ENCODE measurements at places on chromosomes 11 and 22.
A peak's percentile ranks its signal among the peaks of the same experiment; 100 is the strongest.

DNA sequence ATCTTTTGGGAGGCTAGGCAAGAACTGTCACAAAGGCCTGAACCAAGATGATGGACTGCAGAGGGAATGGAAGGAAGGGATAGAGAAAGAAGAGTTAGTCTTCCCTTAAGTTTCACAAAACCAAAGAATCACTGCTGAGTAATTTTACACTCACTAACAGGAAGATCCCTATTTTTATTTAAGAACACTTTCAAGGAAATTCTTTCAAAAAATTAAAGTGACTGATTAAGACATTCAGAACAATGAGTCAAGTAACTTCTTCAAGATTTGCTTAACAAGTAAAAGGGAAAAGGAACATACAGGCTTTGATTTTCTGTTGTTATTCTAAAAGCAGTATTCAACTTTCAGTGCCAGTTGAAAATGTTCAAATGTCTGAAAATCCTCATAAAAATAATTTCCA is 3.1 kb downstream of the PITPNB start:
- no peak for DNase-seq

DNA sequence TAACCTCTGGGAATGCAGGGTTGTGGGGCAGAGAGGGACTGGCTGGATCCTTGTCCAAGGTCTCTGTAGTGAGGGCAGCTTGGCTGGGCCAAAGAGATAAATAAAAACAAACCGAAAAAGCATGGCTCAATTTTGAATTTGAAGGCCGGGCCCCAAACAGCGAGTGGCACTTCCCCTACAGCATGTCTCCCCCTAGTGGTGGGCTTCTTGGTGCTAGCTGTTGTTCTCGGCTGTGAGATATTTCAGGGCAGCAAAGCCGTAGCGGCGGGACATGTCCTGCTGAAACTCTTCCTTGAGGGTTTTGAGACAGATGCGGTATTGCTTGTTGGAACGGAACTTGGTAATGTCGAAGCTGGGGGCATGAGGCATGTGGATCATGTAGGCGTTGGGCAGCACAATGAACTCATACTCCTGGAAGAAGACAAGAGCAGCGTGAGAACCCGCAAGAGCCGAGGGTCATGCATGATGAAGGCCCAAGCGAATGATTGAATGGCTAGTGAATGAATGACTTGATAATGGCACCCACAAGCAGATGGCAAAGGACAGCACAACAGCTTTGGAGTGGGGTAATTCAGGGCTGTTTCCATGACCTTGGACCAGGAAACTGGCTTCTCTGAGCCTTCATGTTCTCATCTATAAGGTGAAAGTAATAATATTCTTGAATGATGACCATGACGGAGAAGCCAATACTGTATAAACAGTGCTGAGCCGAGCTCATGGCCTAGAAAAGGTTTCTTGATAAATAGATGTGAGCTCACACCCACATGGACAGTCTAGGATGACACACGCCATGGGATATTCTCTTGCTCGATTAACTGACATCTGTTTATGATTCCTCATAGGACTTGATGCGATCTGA is 216.3 kb upstream of the SYN3 start:
- DNase-seq = no peak

GRCh38 chr11:64165481-64165841 is 452 bp downstream of the MACROD1 start:
- peak; percentile 32 for DNase-seq

DNA sequence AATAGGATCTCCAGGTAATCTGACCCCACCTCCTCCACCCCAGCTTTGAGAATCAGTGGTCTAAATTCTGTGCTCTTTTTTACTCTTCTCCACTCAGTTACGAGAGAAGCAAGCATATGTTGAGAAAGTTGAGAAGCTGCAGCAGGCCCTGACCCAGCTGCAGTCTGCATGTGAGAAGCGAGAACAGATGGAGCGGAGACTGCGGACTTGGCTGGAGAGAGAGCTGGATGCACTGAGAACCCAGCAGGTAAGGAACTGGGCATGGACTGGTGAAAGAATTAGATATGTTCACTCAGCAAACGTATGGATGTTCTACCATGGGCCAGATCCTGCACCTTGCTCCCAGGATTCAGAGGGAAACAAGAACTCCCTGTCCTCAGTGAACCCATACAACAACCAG is 85.7 kb downstream of the AMOTL1 start:
- no peak for DNase-seq

GRCh38 chr11:126363706-126364248 is 8.3 kb downstream of the ST3GAL4 start:
- no peak for DNase-seq

GRCh38 chr22:20090730-20091240 is 10.7 kb downstream of the DGCR8 start:
- DNase-seq = no peak

- DNase-seq = no peak
Measured at GRCh38 chr11:128524172-128524571, 63.2 kb downstream of the ETS1 start.

DNA sequence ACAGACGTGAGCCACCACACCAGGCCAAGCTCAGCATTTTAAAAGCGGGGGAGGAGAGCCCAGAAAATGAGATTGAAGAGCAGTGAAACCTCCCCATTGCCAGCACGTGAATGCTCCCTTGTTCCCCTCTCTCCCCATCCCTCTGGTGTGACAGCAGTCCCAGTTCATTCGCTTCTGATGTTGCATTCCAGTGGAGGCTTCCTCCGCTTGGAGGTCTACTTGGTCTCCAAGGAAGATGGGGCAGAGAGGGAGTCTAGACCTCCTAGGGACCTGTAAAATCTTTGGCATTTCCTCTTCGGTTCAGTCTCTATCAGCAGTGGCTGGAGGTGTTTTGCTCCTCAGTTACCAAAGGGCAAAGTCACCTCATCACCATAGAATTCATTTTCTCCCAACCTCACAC is 30.2 kb upstream of the EP300 start:
- DNase-seq = no peak

DNA sequence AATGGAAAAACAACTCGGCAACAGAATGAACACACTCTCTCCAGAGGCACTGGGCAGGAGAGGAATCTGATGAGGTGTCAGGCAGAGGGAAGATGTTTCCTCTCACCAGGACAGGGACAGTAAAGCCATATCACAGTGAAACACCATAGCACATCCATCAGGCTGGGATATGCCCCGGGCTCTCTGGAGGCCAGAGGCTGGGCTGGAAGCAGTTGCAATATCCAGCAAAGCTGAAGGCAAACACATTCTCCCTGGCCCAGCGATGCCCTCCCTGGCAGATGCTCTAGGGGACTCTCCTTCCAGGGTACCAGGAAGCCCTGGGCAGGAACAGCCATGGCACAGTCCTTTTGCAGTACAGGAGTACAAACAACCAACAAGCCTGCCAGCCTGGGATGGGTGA is 11.1 kb downstream of the RSPH14 start:
- DNase-seq = no peak

GRCh38 chr22:43867839-43868635 is 5.7 kb upstream of the SULT4A1 start:
- DNase-seq = peak; percentile 25

DNA sequence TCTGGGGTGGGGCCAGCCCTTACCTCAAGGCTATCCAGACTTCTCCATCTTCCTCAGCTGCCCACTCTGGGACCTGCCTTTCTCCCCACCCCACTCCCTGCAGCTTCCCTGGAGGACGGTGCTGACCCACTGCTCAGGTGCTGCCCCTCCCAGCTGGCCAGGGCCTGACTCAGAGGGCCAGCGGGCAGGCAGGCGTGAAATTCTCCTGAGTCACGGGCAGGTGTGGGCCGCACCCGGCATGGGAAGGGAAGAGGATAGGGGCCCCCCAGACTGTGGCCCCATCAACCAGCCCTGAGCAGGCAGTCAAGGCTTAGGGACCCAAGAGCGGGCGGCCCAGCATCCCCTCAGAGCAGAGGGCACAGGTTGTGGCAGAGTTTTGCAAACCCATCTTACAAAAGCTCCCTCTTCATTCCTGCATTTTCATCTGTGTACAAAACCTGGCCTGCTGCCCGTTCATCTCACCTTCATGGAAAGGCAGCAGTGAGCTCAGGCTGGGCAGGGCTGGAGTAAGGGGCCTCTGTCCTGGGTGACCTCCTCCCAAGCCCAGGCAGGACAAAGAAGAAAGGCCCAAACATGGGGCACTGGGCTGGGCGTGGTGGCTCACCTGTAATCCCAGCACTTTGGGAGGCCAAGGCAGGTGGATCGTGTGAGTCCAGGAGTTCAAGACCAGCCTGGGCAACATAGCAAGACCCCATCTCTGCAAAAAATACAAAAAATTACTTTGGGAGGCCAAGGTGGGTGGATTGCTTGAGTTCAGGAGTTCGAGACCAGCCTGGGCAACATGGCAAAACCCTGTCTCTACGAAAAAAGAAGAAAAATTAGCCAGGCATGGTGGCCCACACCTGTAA is 6.1 kb downstream of the RHOD start:
- DNase-seq = no peak

DNA sequence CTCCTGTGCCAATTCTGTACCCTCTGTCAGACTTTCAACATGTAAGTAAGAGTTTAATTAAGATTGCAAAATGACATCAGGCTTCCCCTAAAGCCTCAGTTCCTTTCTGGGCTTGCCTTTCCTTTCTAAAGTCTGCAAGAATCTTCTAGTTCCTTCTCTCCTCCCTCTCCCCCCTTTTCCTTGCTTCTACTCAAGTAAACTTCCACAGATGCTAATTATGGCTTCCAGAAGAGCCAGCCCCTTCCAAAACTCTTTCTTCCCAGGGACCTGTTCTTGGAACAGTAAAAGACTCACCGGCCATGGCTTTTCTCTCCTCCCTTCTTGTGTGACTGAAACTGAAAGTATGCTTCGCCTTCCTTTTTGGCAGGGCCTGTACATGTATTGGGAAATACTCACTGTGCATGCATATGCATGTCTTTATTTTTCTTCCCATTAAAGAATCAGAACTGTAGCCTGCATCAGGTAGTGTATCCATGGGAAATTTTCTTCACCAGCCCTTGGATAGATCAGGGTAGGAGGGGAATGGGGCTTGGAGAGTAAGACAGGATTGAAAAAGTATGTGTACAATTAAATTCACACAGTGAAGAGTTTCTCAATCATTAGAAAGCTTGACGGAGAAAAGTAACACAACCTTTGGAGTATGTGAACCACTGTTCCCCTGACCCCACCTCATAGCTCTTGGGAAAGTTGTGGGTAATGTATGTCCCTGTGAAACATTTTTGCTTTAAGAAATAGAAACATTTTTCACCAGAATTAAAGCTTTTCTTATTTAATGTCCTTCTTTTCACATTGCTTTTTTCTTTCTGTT is at the start of gene CASP1:
Gene CASP1 (minus strand): TSS at position 332 of the 808 bp plus-strand sequence. CDS start 31 bp downstream, at position 301.
- no peak for DNase-seq

DNA sequence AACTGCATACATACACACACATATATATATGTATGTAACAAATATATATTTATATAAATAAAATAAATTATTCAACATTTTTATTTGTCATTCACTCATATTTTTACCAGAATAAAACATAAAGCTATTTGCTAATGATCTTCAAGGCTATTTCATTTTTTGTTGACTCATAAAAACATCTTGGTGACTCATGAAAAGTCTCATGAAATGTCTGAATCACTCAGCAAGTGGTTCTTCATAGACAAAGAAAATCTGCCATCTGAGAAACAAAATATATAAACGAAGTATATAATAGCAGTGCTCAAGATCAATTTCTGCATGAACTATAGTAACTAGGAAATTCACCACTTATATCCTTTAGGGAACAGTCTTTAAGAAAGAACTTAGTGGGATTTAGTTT is 764.8 kb upstream of the FAT3 start:
- DNase-seq = no peak

- DNase-seq = no peak
Measured at GRCh38 chr22:26907366-26907765, 250.0 kb downstream of the MIAT start.

GRCh38 chr11:44758983-44759382 is 32.2 kb downstream of the TSPAN18 start:
- DNase-seq = no peak

DNA sequence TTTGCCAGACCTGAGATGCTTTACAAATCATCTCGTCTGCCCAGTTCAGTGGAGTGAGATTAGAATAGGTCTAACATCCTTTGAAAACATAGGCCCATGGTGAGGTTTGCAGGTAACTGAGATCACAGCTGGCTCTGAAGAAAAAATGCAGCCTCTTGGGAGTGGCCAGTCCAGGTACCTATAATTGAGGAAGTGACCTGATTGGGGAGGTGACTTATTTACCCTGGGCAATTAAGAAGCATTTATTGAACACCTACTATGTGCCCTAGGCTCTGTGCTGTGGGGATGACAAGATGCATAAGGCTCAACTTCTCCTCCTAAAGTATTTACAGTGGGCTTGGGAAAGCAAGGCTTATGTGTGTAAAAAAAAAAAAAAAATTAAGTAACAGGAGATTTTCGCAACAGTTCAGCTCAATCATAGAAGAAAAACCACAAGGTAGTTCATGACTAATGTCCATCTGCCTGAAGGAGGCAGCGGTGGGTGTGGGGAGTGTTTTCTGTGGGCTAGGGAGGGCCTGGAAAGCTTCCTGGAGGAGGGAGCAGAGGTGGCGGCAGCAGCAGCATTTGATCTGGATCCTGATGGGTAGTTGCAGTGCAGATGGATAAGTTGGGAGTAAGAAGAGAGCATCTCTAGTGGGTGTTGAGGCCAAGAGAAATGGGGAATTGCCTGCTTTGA is 16.1 kb downstream of the MICAL2 start:
- DNase-seq = no peak

DNA sequence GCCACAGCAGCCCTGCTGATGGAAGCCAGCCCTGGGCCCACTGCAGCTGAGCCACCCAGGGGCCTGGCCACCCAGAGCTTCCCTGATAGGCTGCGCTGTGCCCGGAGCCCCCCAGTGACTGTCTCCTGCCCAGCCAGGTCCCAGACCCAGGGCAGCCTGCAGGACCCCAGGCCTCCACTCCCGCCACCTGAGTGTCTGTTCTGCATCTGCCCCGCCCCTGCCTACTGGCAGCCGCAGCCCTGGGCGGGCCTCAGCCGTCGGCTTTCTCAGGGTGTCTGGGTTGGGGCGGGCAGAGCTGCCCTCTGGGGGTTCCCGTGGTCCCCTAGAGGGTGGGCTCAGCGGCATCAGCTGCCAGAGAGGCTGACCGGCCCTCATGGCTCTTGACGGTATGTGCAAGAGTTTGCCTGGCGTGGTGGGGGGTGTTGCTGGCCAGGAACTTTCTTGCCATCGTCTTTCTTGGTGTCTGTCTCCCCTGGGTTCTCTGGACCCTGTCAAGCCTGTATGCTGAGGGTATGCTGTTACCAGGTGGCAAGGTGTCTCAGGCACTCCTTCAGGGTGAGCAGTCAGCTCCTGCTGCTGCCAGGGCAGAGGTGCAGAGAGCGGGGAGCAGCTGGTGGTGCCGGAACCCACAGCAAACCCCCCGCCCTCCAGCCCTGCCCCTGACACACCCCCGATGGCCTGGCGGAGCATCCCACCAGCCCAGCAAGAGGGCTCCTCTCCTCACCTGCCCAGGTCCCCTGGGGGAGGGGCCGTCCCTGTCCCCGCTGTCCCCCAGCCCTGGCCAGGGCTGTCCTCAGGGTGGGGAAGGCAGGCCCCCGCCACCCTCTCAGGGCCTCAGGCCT is 12.2 kb upstream of the PIM3 start:
- no peak for DNase-seq

GRCh38 chr22:37739611-37740049 is 42.8 kb downstream of the TRIOBP start:
- no peak for DNase-seq

GRCh38 chr11:63763496-63764339 is 4.9 kb downstream of the ZFTA start:
- no peak for DNase-seq

GRCh38 chr11:56932572-56933220 is 56.0 kb upstream of the OR5AK2 start:
- no peak for DNase-seq

Measured in stimulated activated CD4-positive, alpha-beta T cell treated with anti-CD3 and anti-CD28 coated beads, Interleukin-12 subunit alpha, Interleukin-12 subunit beta, amount 100 ng/mL, for 4 hours (primary cell).